Pulmonary artery endothelial cell (primary cell): ENCODE measurements at places on chromosomes 16 and 17.

GRCh38 chr16:17466876-17467275 lies 3.9 kb downstream of the XYLT1 start:
- DNase-seq, result no peak

DNA sequence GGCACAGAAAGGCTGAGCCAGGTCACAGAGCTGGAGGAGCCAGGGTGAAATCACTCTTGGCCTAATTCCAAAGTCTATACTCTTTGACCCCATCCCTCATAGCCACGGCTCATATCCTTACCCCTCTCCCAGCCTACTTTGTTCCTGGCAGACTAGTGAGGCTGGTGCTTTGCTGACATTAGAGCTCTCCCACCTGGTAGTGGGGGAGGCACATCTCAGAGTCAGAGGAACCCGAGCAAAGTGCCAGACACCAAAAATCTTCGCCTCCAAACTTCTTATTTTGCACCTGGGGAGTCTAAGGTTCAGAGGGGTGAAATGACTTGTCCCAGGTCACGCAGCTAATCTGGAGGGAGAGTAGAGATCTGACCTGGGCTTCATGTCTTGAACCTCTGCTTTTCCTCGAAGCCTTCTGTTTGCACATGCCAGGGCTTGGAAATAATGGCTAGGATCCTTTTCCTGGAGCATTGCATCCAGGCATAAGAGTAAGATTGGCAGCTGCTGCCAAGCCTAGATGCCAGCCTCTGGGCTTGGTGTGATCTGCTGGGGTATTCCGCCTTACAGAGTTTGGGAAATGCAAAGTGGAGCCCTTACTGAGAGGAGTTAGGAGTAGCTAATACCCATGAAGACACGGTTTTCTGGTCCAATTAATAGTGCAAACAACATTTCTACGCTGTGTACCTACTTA lies 126.9 kb downstream of the SPACA3 start:
- DNase-seq, result no peak

DNA sequence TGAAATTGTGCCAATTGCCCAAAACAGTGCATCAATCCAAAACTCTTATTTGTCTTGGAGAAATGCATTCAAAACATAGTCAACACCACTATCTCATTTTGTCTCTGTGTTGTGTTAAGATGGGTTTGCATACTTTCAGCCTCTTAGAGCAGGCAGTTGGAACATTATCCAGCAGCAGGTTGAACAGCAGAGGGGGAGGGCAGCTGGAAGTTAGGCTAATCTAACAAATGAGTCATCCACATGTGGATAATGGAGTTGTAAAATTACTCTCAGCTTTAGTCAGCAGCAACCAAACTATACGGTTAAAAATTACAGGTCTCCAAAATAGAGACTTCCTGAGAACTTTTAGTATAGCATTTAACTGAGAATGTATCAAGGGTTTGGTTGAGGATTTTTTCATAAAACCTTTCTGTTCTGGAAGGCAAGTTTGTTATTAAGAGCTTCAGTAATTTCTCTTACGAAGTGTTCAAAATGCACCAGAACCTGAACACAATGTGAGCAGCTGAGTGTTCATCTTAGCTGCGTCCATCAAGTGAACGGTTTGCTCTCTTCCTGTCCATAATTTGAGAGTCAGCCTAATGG lies 46.3 kb downstream of the PRKCA start:
- DNase-seq, result peak; percentile 30

DNA sequence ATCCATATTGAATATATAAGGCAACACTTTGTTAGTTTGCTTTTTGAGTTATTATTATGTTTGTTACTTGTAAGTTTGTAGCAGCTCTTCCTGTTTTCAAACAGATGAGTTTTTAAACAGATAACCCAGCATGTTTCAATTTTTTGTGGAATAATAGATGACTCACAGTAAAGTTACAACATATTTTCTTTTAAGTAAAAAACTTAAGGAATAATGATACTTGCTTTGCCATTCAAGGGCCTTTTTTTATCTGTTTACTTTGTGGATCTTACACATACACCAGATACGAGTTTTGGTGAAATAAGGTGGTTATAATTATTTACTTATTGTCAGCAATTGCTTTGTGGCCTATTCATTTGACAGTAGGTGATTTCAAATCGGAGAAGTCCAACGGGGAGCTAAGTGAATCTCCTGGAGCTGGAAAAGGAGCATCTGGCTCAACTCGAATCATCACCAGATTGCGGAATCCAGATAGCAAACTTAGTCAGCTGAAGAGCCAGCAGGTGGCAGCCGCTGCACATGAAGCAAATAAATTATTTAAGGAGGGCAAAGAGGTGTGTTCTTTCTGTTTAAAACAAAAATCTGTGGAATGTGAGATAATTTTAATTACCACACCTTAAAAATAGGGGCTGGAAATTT lies 66.3 kb downstream of the BPTF start:
- DNase-seq, result no peak

- no peak for DNase-seq
These were observed 10.1 kb downstream of the LITAF start for GRCh38 chr16:11576427-11577289.

GRCh38 chr17:9202532-9202931 lies 181.2 kb downstream of the NTN1 start:
- DNase-seq, result no peak

GRCh38 chr16:75660726-75661302 lies 13.2 kb downstream of the TERF2IP start:
- DNase-seq, result peak; percentile 27

DNA sequence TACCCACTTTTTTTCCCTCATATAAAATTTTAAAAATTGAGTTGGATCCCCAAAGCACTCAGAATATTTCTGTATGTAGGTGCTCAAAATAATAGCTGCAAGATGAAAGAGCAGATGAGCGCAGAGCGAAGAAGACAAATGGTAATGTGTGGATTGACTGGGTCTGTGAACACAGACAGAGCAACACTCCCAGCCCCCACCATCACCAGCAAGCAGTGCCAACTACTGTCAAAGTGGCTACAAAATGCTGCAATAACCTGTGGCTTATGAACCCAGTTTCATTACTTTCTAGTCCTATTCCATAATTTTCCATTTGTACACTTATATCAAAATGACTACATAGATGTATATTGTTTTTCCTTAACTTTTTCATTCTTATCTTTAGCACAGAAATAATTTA lies 137.2 kb downstream of the MYO1D start:
- DNase-seq, result no peak

GRCh38 chr17:57699751-57700219 lies 45.3 kb downstream of the CCDC182 start:
- DNase-seq, result no peak

DNA sequence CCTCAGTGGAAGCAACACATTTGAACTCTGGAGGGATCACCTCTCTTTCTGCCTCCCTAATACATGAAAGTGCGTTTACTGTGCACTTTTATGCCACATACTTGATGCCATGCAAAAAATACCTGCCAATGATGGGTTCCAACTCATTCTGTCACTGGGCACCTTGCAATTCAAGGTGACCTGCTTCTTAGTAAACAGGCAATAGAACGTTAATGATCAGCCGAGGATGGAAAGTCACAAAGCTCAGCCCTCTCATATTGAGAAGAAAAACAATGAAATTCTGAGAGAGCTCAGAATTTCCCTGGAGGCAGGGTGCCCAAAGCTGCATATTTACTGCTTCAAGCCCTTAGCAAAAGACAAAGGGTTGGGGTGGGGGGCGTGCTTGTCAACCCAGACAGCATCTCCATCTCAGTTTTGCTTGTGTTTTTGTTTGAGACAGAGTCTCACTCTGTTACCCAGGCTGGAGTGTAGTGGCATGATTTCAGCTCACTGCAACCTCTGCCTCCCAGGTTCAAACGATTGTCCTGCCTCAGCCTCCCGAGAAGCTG lies 23.2 kb downstream of the LITAF start:
- no peak for DNase-seq

- no peak for DNase-seq
These were observed 2290.1 kb downstream of the TP53TG3F start for GRCh38 chr16:35749253-35750141.

DNA sequence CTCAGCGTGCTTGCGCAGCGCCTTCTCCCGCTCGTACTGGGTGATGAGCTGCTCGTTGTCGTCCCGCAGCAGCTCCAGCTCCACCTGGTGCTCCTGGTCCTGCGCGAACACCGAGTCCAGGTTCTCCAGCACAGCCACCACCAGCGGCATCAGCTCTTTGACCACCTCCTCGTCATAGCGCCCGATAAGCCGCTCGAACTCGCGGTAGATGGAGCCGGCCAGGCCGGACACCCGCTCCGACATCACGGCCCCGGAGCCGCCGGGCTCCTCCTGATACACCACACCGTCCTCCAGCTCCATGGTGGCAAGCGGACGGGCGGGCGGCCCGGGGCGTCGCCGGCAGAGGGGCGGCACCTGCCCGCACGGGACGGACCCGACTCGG lies 320 bp downstream of the SPAG9 start:
- no peak for DNase-seq

- DNase-seq, result no peak
These were observed 69.3 kb downstream of the STXBP4 start for GRCh38 chr17:55037828-55038227.

GRCh38 chr17:9032583-9032982 lies 11.3 kb downstream of the NTN1 start:
- DNase-seq, result no peak

DNA sequence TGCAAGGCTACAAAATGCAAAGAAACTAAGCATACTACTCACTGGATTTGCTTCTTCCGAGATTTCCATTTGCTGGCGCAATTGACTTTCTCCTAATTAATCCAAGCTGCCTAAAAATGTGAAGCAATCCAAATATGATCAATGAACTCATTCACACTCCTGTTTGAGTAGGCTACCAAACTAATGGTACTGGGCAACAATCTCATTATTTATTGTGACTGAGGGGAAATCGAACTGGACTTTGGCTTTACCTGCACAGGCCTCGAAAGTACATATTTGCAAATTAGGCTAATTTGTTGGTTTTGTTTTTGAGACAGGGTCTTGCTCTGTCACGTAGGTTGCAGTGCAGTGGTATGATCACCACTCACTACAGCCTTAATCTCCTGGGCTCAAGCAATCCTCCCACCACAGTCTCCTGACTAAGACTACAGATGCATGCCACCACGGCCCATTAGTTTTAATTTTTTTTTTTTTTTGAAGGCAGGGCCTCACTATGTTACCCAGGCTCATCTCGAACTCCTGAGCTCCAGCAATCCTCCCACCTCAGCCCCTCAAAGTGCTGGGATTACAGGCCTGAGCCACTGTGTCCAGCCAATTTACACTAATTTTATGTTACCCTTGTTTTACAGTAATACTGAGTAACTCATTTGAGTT lies 2.6 kb downstream of the ERI2 start:
- DNase-seq, result no peak

DNA sequence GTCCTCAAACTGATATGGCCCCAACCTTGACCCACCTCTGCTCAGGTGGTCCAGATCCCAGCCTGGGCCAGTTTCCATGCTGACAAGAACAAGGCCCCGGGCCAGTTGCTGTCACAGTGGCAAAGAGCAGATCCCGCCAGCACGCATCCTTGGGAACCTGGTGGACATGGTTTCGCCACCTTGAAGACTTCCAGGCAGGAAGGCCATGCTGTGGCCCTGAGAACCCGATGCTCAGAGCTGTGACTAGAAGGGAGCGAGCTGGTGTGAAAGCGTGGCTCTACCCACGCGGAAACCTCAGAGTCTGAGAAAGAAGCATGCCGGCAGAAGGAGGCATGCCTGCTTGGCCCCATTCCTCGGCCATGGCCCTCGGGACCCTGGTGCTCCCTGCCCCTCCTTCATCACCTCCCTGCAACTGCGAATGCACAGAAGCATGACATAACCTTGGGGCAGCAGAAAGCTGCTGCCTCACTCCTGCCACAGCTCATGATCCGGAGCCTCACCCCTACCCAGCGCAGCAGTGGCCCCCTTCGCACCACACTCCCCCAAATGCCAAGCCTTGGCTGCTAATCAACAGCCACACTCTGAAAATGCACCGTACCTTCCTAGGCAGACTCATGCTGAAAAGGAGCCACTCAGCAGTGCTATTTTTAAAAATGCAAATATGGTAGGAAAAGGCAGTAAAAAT lies 33.2 kb downstream of the UBE2O start:
- no peak for DNase-seq

DNA sequence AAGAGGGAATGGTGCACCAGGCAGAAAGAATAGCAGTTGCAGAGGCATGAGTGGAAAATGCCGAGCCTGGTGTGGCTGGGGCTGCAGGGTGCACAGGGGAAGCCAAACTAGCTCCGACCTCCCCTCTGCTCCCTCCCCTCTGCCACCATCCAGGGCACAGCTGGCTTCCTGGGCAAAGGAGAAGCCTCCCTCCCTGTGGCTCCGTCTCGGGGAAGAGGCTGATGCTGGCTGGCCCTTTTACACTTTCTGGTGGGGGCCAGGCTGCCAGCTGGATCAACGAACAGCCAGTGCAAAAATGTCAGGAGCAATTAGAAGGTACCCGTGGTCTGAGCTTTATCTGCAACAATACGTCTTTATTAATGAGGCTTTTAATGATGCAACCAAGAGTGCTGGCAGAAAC lies 37.1 kb upstream of the KCNJ12 start:
- DNase-seq, result no peak

GRCh38 chr17:71636644-71637043 lies 484.2 kb upstream of the SOX9 start:
- no peak for DNase-seq

- no peak for DNase-seq
These were observed 7.8 kb downstream of the CTF1 start for GRCh38 chr16:30904114-30904780.

DNA sequence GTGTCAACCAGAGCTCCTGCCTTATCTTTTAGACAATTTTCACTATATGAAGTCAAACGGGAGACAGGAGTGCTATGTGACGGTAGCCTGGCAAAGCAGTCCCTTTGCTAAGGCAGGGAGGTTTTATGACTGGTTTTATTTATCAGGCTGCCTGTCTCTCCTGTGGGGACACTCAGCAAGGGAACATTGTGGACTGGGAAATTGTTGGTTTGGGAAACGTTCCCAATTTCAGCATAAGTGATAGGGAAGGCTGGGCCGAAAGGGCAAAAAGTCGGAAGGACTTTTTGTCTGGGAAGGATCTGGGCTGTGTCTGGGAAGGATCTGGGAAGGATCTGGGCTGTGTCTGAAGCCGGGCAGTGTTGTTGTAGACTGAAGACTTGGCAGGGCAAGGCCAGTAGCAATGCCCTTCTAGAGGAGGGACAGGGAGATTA lies 211.2 kb downstream of the PARN start:
- no peak for DNase-seq

DNA sequence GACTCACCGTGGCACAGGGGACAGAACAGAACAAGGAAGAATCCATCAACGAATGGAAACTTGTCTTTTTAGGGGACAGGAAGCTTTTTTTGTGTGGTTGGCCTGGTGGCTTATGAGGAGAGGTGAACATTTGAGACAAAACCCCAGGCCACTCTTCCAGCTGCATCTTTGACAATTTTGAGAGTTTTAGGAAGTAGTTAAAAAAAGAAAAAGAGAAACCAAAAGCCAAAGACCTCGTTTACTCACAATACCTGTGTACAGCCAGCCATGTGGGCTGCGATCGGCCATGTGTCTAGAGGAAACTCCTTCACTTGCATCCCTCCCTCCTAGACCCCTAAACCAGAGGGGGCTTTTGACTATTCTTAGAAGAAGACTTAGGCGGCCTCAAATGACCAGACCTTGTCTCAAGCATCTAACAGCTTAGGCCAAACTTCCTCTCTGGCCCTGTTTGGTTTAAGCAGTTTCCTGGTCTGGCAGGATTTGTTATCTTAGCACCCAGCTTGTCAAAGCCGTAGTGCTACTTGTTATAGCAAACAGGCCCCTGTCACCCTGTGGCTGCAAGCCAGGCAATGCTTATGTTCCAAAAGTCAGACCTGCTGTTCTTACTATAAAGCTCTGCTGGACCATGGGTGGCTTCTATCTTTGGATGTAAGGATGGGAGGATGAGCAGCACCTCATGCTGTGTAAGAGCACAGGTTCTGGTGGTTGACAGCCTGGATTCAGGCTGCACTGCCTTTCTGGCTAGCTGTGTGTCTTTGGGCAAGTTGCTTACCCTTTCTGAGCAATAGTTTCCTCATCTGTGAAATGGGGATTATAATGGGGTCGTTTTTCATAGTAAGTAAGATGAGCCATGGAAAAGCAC lies 17.7 kb downstream of the KSR1 start:
- peak; percentile 64 for DNase-seq
